ENCODE measurements at places on chromosomes 6 and 20.
A peak's percentile ranks its signal among the peaks of the same experiment; 100 is the strongest.

- DNase-seq: no peak
Observed at GRCh38 chr20:20446425-20447015, 78.6 kb downstream of the INSM1 start.

GRCh38 chr6:145384503-145384902 is 350.8 kb downstream of the EPM2A start:
- DNase-seq: no peak

- no peak for DNase-seq
Observed at GRCh38 chr20:39775110-39775509, 813.0 kb downstream of the DHX35 start.

- no peak for DNase-seq
Observed at GRCh38 chr6:109045493-109045892, 49.2 kb downstream of the SESN1 start.

DNA sequence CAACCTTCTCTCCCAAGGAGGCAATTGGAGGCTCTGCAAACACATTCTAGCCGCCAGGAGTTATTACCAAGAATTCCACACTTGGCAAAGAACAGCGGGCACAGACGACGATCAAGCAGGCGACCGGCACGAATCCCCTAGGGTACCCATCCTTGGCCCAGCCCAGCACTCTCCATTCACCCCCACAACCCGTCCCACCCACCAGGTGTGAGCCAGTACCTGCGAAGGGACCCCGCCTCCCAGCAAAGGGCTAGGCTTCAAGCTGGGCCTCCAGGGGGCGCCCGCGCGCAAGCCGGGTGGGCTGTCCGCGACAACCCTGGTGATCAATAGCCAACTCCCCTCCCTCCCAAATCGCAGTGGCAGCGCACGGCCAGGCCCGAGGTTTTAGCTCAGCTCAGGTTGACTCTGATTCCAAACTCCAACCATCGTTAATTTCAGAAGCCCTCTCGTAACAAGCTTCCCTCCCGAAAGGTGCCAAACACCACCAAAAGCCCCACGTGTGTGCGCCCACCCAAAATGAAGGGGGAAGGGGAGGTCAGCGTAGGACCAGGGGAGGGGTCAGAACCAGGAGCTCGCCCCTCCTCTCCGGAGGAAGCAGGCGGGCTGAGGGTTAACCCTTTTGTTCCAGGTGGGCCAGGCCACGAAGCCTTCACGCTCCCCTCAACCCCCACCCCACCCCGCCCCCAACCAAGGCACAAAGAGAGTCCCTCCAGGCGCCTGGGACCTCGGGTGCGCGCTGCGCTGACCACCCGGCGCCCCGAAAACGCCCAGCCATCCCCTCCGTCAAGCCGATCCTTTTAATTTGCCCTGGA is 2.1 kb downstream of the SALL4 start:
- peak; percentile 40 for DNase-seq

GRCh38 chr6:30206152-30206551 is 7.1 kb downstream of the TRIM26 start:
- no peak for DNase-seq

DNA sequence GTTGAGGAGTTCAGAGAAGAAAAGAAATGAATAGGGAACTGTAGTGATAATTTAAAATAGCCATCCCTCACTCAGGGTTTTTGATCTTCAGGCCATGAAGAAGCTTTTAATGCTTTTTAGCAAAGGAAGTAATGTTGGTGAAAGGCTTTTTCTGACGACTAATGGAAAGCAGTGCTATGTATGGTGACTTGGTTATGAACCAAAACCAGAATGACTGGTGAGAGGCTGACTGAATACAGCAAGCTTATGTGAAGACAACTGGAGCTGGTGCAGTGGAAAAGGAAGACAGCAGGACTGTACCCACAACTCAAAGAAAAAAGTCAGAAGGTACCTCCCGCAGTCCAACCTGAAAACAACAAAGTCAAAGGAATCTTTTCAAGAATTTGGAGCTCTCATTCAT is 118.8 kb downstream of the PRDM1 start:
- no peak for DNase-seq

DNA sequence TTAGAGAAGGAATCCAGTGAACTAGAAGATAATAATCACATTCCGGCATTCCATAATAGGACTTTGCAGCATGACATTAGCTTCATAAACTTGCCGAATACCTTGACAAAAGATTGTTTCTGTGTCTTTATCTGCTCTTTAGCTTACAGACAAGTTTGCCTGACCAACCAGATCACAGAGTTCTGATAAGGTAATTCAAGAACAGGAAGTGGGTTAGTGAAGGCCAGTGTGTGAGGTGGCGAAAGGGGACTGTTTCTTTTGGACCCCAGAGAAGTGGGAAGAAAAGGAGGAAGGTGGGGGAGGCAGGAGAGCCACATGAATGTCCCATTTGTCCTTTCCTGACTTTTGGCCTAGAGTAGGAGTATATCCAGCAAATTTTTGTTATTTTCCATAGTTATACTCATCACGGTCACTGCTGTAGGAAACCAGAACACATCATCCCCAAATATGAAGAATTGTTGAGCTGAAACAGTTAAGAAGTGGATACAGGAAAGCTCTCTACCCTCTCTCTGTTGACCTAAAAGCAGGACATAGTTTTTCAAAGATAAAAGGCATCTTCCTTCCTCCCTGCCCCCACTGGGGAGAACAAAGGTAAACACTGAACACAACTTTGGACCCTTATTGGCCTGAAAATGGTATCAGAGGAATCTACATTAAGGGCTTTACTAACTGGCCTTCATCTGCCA is 72.4 kb upstream of the TNFAIP3 start:
- DNase-seq: no peak

- DNase-seq: no peak
Observed at GRCh38 chr6:19759117-19759880, 77.9 kb upstream of the ID4 start.

DNA sequence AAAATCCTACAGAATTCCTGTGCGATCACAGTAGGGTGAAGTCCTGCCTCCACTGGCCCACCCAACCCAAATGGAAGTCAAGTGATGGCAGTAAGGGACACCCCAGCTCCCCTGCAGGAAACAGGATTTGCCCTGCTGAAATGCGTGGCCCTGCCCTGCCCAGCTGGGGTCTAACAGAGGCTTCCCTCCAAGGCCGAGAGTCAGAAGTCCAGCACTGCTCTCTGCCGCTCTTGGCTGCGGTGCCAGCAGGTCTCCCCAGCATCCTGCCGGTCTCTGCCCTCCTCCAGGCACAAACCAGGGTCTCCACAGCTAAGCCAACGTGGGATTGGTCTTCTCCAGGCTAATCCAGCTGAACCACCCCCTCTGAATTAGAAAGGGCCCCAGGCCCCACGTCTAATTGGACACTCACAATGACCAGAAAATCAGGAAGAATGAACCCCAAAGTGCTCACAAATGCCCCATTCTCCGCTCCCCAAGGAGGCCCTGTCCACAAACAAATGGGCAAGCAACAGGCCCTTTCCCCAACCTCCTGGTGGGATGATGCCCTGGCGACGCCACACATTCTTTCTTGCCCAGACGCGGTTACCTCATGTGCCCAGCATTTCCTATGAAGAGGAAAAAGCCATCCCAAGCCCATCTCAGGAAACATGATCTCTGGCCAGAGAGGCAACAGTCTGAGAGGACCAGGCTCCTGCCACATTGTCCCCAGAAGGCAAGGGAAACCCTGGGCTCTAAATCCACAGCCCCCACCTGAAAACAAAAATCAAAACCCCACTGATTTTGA is 117.2 kb downstream of the BANF2 start:
- no peak for DNase-seq

DNA sequence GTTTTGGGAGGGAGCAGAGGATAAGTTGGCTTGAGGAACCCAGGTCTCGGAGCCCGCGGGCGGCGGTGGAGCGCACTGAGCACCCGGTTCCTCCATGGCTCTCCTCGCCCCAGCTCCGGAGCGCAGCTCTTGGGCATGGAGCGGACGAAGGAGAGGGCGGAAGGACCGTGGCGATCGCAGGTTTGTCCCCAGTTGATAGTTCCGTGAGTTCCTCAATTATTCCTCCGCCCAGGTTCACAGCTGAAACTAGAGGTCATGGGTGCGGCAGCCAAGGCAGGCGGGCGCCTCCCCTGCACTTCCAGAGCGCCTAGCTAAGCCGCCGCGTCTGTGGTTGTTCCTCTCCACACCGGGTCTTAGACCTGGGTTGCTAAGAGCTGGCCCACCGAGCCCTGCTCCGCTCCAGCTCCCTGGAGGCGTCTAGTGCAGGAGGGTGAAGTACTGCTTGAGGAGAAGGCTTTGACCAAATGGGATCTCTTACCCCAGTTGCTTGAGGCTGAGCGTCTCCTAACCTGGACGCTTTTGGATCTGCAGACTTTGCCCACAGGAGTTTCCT is at the start of gene HTR1B:
Gene HTR1B (minus strand): TSS at position 184 of the 553 bp plus-strand sequence. CDS start 88 bp downstream, at position 96.
- DNase-seq: no peak

DNA sequence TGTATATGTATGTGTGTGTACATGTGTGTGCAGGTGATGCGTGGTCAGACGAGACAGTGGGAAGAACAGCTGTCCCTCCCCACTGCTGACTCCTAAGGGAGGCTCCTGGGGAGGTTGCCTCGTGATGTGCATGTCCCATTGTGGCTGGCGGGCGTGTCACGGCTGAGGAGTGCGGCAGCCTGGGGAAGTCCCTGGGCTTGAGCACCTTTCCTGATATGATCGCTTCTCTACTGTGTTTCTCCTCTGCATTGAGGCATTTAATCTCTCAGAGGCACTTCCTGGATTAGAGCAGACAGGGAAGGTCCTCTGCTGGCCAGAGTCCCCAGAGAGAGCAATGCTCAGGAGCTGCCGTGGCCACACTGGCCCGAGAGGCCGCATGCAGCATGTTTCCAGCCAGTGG is 11.4 kb downstream of the NPBWR2 start:
- no peak for DNase-seq

DNA sequence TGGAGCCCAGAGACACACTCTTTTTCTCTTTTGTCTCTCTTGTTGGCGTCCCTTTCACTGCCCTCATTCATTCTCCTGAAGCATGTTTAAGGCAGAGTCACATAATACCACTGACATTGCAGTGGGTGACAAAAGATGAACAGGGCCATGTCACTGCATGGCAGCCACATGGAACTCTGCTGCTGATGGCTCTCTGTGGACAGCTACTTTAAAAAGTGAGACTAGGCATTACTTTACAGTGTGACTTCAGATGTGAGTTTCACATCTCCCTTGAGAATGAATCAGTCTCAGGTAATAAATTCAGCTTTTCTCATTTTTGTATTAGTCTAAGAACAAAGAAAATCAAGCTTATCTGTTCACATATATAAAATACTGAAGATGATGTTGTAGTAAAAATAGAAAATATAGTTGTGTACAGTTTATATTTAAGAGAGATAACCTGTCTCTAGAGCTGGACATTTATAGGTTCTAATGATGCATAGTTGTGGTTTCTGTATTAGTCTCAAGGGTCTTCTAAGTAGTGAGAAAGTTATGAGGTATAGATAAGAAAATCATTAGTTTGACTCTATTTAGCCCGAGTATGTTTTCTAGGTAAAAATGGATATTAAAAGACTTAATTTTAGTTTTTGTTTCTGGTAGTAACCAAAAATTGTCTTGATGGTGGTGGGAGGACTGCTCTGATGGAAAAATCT is 6.1 kb downstream of the MRS2 start:
- DNase-seq: no peak
